Mesendoderm (in vitro differentiated cells): ENCODE measurements at places on chromosomes 11 and 22.
A peak's percentile ranks its signal among the peaks of the same experiment; 100 is the strongest.

GRCh38 chr11:104124979-104125378 is 39.0 kb downstream of the PDGFD start:
- no peak for DNase-seq
- H3K27me3 ChIP-seq = no peaks in the 10 kb centered on the region
- H3K36me3 ChIP-seq = no peaks in the 10 kb centered on the region

- no peak overlapping the region for H3K27ac ChIP-seq
- H3K4me1 ChIP-seq = no peaks in the 10 kb centered on the region
- no peaks in the 10 kb centered on the region for H3K27me3 ChIP-seq
- no peak for DNase-seq
These were observed 14.5 kb upstream of the OR10V1 start for GRCh38 chr11:59728154-59728553.

GRCh38 chr22:49929211-49929979 is 11.0 kb downstream of the CRELD2 start:
- H3K27ac ChIP-seq = no peak overlapping the region
- H3K36me3 ChIP-seq = no peaks in the 10 kb centered on the region
- no peaks in the 10 kb centered on the region for H3K4me1 ChIP-seq
- H3K27me3 ChIP-seq = no peaks in the 10 kb centered on the region

DNA sequence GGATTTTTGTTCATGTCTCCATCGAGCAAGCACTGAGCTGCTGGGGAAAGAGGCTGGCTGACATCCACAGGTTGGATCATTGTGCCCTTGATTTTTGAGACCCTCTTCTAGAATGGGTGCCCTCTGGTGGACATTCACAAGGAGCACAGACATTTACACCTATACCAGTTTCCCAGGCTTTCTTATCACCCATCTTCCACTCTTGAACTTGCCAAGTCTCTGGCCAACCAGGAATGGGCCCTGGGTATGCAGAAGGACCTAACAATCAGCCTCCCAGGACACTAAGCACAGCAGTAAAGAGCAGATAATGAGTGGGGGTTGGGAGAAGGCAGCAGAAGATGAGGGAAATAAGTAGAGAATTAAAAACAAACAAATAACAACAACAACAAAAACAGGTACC is 5.7 kb upstream of the INTS4 start:
- H3K27me3 ChIP-seq = no peaks in the 10 kb centered on the region
- no peak overlapping the region for H3K27ac ChIP-seq
- H3K4me3 ChIP-seq = no peak overlapping the region
- DNase-seq = peak; percentile 95
- H3K4me1 ChIP-seq = no peaks in the 10 kb centered on the region

GRCh38 chr11:47533690-47534151 is 19.2 kb downstream of the CELF1 start:
- H3K27me3 ChIP-seq = no peaks in the 10 kb centered on the region
- DNase-seq = no peak
- no peak overlapping the region for H3K27ac ChIP-seq
- H3K36me3 ChIP-seq = no peaks in the 10 kb centered on the region

GRCh38 chr11:130644187-130644586 is 195.7 kb downstream of the ADAMTS15 start:
- H3K4me3 ChIP-seq = no peak overlapping the region
- DNase-seq = peak; percentile 75
- H3K27me3 ChIP-seq = no peaks in the 10 kb centered on the region
- no peaks in the 10 kb centered on the region for H3K36me3 ChIP-seq
- H3K27ac ChIP-seq = no peak overlapping the region
- peaks cover 2% of the 10 kb centered on the region for H3K4me1 ChIP-seq

- no peak overlapping the region for H3K27ac ChIP-seq
- DNase-seq = no peak
These were observed 166.1 kb downstream of the ADAMTS15 start for GRCh38 chr11:130614591-130614990.

GRCh38 chr22:30837531-30837930 is 131.0 kb downstream of the MORC2 start:
- H3K27me3 ChIP-seq = no peaks in the 10 kb centered on the region
- no peaks in the 10 kb centered on the region for H3K36me3 ChIP-seq
- H3K4me3 ChIP-seq = no peak overlapping the region
- DNase-seq = no peak
- no peaks in the 10 kb centered on the region for H3K4me1 ChIP-seq

- H3K4me1 ChIP-seq = no peaks in the 10 kb centered on the region
- H3K27ac ChIP-seq = no peak overlapping the region
- DNase-seq = peak; percentile 24
- no peaks in the 10 kb centered on the region for H3K27me3 ChIP-seq
- no peak overlapping the region for H3K4me3 ChIP-seq
These were observed 12.0 kb upstream of the NXPE1 start for GRCh38 chr11:114571712-114572111.

DNA sequence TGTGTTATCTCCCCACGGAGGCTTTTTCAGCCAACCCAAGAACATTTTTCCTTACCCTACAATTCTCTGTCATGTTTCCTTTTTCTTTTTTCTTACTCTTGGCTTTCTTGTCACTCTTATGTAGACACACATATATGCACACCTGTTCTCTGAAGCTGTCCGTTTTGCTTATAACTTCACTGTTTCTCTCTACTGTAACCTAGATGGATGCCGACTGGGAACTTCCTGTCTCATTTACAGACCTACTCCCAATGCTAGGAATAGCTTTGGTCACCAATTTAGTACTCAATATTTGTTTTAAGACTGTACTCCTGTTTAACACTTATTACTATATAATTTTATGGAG is 9.9 kb upstream of the CASP12 start:
- H3K4me3 ChIP-seq = no peak overlapping the region
- no peak overlapping the region for H3K27ac ChIP-seq
- no peaks in the 10 kb centered on the region for H3K4me1 ChIP-seq
